ENCODE measurements at places on chromosomes 5 and 9. TPM values are rescaled to one million over a fixed set of nuclear protein-coding genes. Genes with fewer than 3 reads are reported as not detected.

BICD2 gene
- 25.2 TPM for total RNA-seq

TRPM6 gene
- 1.3 TPM for total RNA-seq

CDH9 gene
- total RNA-seq: 2.1 TPM

SURF6 gene
- total RNA-seq: 17.3 TPM

LMX1B gene
- total RNA-seq: 0.57 TPM

PKN3 gene
- total RNA-seq: 14.7 TPM

ARL14EPL gene
- total RNA-seq: not detected

GRCh38 chr5:59366784-59367183 lies 526.7 kb downstream of the PDE4D start:
- H3K27me3 ChIP-seq: no peaks in the 10 kb centered on the region
- DNase-seq: no peak
- H3K36me3 ChIP-seq: no peaks in the 10 kb centered on the region
- no peak overlapping the region for H3K27ac ChIP-seq
- no peaks in the 10 kb centered on the region for H3K4me1 ChIP-seq

GRCh38 chr9:3398232-3398648 lies 127.6 kb downstream of the RFX3 start:
- H3K4me1 ChIP-seq: no peaks in the 10 kb centered on the region
- H3K36me3 ChIP-seq: no peaks in the 10 kb centered on the region
- no peak for DNase-seq
- H3K27me3 ChIP-seq: no peaks in the 10 kb centered on the region
- no peak overlapping the region for H3K4me3 ChIP-seq
- H3K27ac ChIP-seq: no peak overlapping the region

- H3K4me3 ChIP-seq: no peak overlapping the region
- DNase-seq: no peak
- no peaks in the 10 kb centered on the region for H3K27me3 ChIP-seq
- no peaks in the 10 kb centered on the region for H3K36me3 ChIP-seq
Observed at GRCh38 chr5:52738095-52738506, 49.6 kb upstream of the ITGA1 start.

GRCh38 chr5:175729829-175730277 lies 72.0 kb downstream of the HRH2 start:
- no peak overlapping the region for H3K27ac ChIP-seq
- no peaks in the 10 kb centered on the region for H3K36me3 ChIP-seq
- H3K4me3 ChIP-seq: no peak overlapping the region
- no peaks in the 10 kb centered on the region for H3K4me1 ChIP-seq

DNA sequence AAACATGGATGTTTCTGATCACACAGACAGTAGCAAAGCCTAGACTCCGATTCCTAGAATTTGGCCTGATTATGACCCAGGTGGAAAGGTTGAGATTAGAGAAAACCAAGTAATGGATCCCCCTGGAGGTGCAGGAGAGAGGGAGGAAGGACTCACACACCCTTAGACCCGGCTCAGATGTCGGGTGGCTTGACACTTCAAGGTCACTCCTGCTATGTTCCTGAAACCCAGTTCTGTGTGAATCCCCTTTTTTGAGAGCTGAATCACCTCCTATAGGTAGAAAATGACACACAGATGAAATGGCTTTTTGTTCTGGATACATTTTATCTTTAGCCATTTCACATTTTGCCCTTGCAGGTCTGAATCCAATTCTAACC lies 192.8 kb downstream of the ARRDC3 start:
- H3K4me3 ChIP-seq: peak overlapping the region; percentile 26
- peak overlapping the region; percentile 68 for H3K27ac ChIP-seq
- no peak for DNase-seq
- no peaks in the 10 kb centered on the region for H3K4me1 ChIP-seq
- H3K27me3 ChIP-seq: no peaks in the 10 kb centered on the region

GRCh38 chr9:86246752-86247161 lies 12.7 kb downstream of the C9orf153 start:
- H3K27me3 ChIP-seq: no peaks in the 10 kb centered on the region
- DNase-seq: peak; percentile 16
- no peak overlapping the region for H3K27ac ChIP-seq
- H3K4me3 ChIP-seq: no peak overlapping the region

- H3K27me3 ChIP-seq: no peaks in the 10 kb centered on the region
- no peaks in the 10 kb centered on the region for H3K4me1 ChIP-seq
- peaks cover 11% of the 10 kb centered on the region for H3K36me3 ChIP-seq
- no peak for DNase-seq
- H3K27ac ChIP-seq: no peak overlapping the region
Observed at GRCh38 chr5:72234265-72234700, 85.8 kb downstream of the MRPS27 start.

GRCh38 chr9:121453232-121453892 lies 46.3 kb downstream of the GGTA1 start:
- no peak for DNase-seq
- no peak overlapping the region for H3K27ac ChIP-seq
- H3K4me3 ChIP-seq: no peak overlapping the region
- no peaks in the 10 kb centered on the region for H3K27me3 ChIP-seq

- no peaks in the 10 kb centered on the region for H3K27me3 ChIP-seq
- H3K4me3 ChIP-seq: no peak overlapping the region
- no peaks in the 10 kb centered on the region for H3K4me1 ChIP-seq
- no peak for DNase-seq
- H3K27ac ChIP-seq: no peak overlapping the region
- no peaks in the 10 kb centered on the region for H3K36me3 ChIP-seq
Observed at GRCh38 chr5:56010431-56010830, 15.7 kb upstream of the IL6ST start.
